D341Med (cell line): ENCODE measurements at places on chromosomes 5 and 9.
A peak's percentile ranks its signal among the peaks of the same experiment; 100 is the strongest.

- no peak for DNase-seq
These were observed 269.2 kb downstream of the ACTL7B start for GRCh38 chr9:108586471-108587139.

DNA sequence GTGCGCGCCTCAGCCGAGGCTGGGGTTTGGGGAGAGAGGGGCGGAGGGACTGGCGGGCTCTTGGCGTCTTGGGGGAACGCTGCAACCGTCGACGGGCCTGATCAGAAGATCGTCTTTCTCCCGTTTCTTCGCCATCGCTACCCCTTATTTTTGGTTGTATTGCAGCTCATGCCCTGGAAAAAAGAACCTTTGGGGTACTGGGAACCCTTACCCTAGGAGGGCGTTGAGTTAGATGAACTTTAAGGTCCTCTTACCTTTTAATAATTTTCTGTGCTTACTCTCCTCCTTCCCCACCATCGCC lies 719 bp downstream of the PAIP2 start:
- DNase-seq: no peak

DNA sequence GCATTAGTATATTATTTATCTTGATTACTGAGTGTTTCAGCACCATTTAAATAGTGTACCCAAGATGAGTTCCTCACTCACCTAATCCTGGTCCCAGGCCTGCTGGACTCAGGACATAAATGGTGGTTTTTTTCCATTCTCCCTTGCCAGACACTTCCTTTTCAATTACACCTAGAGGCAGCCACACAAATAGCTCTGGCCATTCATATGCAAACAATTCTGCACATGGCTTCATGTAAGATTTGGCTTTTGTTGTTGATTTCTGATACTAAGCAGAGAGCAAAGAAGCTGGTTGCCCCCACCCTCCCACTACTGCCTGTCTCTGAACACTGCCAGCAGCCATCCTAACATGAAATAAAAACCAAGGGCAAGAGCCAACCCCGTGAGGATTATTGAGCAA lies 180.4 kb downstream of the SEMA5A start:
- no peak for DNase-seq

DNA sequence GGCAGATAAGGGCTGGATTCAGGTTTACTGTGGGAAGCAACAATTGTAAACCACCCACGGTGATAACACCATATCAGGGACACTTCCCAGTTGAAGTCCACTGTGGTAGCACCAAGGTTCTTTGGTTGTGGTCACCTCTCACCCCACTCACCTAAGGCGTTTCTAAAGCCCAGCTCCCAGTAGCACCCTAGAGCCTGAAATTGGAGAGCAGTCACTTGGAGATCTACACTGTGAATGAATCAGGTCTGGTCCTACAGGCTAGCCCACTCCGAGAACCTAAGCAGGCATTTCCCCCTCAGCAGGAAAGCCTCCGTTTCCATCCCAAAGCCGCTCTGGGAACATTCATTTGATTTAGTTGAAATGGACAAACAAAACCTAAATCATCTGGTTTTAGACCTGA lies 191.3 kb downstream of the TTC39B start:
- DNase-seq: no peak

DNA sequence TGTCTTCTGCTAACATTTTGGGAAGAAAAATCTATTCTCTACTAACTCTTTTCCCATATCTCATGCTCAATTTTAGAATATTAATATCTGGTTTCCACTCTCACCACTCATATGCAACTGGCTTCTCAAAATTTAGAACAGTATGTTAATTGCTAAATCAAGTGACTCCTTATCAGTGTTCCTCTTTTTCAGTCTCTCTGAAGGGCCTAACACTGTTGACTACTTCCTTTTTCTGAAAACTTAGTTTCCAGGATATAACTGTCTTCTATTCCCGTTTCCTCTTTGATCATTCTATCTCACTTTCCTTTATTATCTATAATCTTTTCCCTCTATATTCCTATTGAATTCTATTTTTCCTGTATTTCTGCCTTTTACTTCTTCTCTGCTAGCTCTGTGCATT lies 1717.2 kb upstream of the C9orf72 start:
- no peak for DNase-seq

- no peak for DNase-seq
These were observed 24.2 kb downstream of the TCF7 start for GRCh38 chr5:134138416-134139376.

DNA sequence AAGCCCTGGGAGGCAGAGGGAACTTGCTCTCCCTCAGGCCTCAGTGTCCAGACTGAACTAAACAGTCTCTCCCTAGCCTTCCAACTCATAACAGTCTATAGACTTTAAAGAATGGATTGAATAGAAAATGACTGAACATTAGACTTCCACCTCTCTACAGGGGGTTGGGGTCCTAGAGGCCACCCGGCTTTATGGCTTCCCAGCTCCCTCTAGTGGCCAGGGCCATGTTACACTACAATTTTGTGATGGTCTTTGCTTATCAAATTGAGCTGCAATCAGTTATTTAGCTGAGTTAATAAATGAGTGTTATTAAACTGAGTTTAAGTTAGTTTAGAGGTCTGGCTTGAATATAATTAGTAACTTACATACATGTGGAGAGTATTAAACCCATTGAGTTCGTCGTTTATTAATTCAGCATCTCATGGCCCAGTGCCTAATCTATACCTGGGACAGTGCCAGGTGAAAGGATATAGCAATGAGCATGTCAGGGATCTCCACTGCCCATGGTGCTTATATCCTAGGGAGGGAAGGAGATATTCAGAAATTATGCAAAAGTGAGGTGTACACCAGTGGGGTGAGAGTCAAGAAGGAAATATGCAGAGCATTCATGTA lies 105.2 kb downstream of the SH3TC2 start:
- DNase-seq: peak; percentile 60

GRCh38 chr9:8835291-8835690 lies 1035.7 kb upstream of the DMAC1 start:
- DNase-seq: no peak

- no peak for DNase-seq
These were observed 128.4 kb downstream of the PARP8 start for GRCh38 chr5:50794812-50795211.

GRCh38 chr9:19665146-19665863 lies 123.5 kb downstream of the SLC24A2 start:
- DNase-seq: no peak

GRCh38 chr9:110538647-110539041 lies 40.9 kb downstream of the SVEP1 start:
- DNase-seq: no peak

DNA sequence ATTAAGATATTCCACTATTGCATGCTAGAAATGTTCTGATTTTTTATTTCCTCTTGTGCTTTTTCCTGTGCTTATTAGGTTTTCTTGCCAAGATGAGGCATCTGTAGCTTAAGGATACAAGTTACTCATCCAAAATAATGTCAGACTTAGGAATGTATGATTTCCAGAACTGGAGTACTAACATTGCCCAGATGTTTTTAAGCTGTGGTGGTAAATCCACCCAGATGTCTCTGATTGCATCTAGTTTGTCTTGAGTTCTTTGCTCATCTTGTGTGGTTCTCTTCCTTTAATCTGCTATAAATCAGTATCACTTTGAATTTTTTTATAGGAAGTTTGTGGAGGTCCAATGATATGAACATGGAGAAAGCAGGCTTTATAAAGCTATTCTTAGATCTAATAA lies 337.5 kb upstream of the ZNF608 start:
- DNase-seq: no peak

DNA sequence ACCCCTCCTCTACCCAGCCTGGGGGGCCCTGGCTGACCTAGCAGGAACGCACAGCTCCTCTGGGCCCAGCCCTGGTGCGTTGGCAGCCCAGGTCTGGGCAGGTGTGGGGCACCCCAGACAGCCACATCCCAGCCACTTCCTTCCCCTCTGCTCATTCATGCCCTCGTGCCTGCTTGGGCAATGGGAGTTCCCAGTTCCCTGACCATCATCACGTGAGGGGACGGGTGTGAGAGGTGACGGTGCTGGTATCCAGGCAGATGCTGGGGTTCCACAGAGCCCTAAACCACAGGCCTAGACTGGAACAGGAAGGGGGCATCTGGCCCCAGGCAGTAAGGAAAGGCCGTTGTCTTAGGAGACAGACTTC lies 8.4 kb downstream of the RALGDS start:
- DNase-seq: no peak

GRCh38 chr5:101009758-101010519 lies 106.9 kb upstream of the ST8SIA4 start:
- DNase-seq: no peak

- no peak for DNase-seq
These were observed 26.7 kb upstream of the ALDH1A1 start for GRCh38 chr9:72979405-72980100.

GRCh38 chr9:23747088-23748075 lies 78.7 kb downstream of the ELAVL2 start:
- DNase-seq: no peak

DNA sequence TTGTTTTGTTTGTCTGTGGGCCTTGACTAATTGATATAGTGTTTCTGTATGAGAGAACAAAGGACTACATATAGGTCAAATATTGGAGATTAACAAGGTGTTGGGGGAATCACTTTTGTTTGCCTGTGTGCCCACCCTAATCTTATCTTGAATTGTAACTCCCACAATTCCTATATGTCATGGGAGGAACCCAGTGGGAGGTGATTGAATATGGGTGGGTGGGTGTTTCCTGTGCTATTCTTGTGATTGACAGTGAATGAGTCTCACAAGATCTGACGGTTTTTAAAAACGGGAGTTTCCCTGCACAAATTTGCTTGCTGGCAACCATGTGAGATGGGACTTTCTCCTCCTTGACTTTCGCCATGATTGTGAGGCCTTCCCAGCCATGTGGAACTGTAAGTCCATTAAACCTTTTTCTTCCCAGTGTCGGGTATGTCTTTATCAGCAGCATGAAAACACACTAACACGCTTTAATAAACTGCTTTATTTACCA lies 64.9 kb upstream of the HSPB3 start:
- no peak for DNase-seq

- DNase-seq: no peak
These were observed 125.5 kb downstream of the OLFM1 start for GRCh38 chr9:135212961-135213360.

DNA sequence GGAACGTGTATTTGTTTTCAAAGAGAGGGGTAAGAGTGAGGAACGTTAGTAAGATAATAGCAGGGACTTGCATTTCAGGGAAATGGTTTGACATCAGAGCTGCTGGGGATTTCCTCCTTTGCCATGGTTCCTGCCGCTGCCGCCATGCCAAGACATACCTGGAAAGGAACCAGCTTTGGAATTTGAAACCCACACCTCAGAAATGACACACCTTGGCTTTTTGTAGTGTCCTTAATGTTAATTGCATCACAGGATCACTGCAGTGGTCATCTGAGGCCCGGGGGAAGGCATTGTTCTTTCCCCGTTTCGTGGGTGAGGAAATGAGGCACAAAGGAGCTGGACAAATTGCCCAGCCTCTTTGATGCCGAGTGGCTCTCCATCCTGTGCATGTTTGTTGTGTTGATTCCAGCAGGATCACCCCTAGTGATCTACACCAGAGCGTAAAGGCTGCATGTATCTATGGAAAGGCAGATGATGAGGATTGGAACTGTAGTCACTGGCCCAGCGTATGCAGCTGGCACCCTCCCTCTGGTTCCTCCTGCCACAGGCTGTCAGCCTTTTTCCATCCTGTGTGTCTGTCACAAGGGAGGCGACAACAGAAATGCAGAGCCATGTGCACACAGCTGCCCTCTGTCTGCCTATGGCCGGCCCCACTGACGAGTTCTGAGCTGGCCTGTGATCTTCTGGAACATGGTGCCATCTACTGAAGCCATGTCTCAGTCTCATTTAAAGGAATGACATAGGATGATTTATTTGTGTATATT lies 37.8 kb downstream of the SLC46A2 start:
- DNase-seq: no peak

DNA sequence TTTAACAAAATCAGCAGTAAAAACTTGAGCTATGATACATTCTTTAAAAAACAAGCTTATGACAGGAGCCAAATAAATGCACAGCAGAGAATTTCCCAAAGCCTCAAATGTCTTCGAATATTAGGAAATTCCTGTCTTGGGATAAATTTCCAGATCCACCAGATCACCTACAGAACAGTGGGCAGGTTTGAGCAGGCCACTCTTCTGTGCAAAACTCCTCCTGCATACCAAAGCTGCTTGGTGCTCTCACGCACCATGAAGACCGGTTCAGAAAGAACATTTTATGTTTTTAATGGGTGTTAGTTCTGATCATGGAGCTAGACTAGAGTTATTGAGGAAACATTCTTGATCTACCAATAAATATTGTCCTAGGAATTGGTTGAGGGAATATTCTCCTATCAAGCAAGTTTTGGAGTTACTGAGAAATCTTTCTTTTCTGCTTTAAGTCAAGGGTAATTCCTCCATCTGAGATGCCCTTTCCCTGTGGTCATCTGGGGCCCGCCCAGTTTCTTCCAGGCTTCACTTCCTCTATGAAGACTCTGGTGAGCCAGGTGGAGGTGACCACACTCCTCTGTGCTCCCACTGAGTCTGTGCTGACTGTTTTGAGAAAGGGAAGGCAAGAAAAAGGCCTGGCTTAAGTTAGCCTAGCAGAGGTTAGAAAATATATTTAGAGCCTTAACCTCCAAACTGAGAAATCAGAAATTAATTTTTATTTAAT lies 17.9 kb downstream of the TNFSF15 start:
- DNase-seq: no peak

GRCh38 chr5:42586625-42587024 lies 163.4 kb downstream of the GHR start:
- DNase-seq: no peak

DNA sequence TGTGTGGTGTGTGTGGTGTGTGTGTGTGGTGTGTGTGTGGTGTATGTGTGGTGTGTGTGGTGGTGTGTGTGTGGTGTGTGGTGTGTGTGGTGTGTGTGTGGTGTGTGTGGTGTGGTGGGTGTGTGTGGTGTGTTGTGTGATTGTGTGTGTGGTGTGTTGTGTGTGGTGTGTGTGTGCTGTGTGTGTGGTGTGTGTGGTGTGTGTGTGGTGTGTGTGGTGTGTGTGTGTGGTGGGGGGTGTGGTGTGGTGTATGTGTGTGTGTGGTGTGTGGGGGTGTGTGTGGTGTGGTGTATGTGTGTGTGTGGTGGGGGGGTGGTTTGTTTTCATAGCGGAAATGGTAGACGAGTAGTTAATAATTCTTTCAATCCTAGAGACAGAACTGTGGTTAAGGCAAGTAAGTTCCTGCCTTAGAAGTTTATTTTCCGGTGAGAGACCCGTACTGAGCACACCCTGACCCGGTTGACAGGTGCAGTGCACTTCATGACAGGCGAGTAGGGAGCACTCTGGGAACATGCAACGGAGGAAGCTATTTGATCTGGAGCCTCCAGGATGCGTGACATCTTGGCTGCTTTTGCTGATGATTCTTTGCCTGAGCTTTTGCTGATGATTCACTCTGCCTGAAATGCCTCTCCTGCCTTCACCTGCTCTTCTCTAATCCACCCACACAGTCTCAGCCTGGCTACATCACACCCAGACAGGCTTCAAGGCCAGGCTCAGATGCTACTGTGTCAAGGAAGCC lies 21.7 kb upstream of the FAT2 start:
- DNase-seq: no peak
